Forelimb muscle (tissue), 1 donor: ENCODE measurements at places on chromosomes 1 and 21.

- DNase-seq, result no peak
Measured at GRCh38 chr21:42732033-42732410, 78.6 kb downstream of the PDE9A start.

- no peak for DNase-seq
Measured at GRCh38 chr1:6145864-6146410, 34.2 kb downstream of the CHD5 start.

DNA sequence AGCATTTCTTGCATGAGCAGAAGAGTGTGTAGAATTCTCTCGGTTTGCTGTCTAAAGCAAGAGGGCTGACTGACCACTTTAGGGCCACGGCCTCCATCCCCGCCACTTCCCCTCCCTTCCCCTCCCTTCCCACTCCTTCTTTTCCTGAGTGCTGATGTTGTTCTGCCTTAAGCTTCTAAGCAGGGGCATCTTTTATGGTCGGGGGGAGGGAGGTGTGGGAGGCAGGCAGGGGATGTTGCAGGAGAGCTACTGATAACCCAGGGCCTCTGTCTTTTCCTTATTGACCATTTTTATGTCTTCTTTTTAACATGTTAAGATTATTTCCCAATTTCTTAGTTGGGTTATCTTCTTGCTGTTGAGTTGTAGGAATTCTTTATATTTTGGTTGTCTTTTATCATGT is 15.1 kb downstream of the USP25 start:
- no peak for DNase-seq

DNA sequence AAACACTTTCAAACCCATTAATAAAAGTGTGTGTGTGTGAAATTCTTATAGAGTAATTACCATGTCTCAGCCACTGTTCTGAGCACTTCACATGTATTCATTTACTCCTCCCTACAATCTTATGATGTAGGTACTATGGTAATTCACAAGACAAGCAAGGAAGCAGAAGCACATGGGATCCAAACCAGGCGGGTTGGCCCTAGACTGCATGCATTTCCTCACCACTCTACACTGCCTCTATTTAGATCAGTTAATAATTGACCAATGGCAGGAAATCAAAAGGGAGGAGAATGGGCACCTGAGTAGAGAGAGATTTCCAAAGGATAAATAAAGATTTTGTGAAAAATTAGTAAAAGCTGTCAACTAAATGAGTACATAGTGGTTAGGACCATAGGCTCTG is 15.7 kb downstream of the MAP3K21 start:
- DNase-seq, result no peak

- DNase-seq, result no peak
Measured at GRCh38 chr1:111695801-111696200, 43.4 kb downstream of the INKA2 start.

- DNase-seq, result no peak
Measured at GRCh38 chr1:67948151-67949080, 102.0 kb downstream of the DIRAS3 start.

GRCh38 chr1:19405761-19406487 is 79.4 kb downstream of the CAPZB start:
- DNase-seq, result no peak

GRCh38 chr21:38314558-38314957 is 57.8 kb downstream of the KCNJ15 start:
- no peak for DNase-seq
